ENCODE measurements at places on chromosomes 6 and 20. TPM values are rescaled to one million over a fixed set of nuclear protein-coding genes. Genes with fewer than 3 reads are reported as not detected.

- DNase-seq: no peak
Observed at GRCh38 chr6:151289399-151290007, 49.7 kb downstream of the AKAP12 start.

DNA sequence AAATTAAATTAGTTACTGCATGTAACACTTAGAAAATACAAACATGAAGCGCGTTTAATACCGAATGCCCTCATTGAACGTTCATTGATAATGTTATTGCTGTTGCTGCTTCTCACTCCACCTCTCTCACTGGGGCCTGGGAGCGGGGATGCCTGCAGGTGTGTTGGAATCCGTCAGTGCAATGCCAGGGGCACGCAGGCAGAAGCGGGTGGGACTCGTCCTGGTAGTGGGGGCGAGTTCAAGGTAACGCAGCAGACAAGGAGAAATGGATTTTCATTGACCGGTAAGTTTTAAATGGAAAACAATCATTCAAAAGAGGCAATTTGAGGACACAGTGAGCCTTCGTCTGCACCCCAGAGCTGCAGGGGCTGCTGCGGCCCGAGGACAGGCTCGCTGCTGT is 71.2 kb upstream of the AFDN start:
- no peak for DNase-seq

- no peak for DNase-seq
Observed at GRCh38 chr6:142322066-142322465, 20.3 kb downstream of the ADGRG6 start.

GRCh38 chr6:11730641-11731040 is 48.0 kb downstream of the ADTRP start:
- DNase-seq: no peak

DNA sequence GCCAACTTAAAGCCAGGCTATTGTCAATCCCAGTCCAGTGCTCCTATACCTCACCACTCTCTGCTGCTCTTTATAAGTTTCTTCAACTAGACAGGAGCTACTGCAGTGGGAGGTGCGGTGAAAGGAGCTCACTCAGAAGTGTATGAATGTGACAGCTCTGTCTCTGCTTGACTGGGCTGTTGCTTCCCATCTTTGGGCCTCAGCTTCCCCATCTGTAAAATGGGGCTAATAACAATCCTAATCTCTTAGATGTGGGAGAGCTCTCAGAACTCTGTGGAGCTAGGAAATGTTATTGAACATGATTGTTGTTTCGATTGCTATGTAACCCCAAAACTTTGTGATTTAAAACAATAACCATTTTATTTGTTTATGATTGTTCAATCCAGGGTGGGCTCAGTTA is 8.4 kb upstream of the RALY start:
- DNase-seq: no peak

- DNase-seq: no peak
Observed at GRCh38 chr20:1800777-1801176, 94.4 kb upstream of the SIRPA start.

GRCh38 chr20:8000796-8001195 is 18.8 kb downstream of the TMX4 start:
- DNase-seq: no peak

DNA sequence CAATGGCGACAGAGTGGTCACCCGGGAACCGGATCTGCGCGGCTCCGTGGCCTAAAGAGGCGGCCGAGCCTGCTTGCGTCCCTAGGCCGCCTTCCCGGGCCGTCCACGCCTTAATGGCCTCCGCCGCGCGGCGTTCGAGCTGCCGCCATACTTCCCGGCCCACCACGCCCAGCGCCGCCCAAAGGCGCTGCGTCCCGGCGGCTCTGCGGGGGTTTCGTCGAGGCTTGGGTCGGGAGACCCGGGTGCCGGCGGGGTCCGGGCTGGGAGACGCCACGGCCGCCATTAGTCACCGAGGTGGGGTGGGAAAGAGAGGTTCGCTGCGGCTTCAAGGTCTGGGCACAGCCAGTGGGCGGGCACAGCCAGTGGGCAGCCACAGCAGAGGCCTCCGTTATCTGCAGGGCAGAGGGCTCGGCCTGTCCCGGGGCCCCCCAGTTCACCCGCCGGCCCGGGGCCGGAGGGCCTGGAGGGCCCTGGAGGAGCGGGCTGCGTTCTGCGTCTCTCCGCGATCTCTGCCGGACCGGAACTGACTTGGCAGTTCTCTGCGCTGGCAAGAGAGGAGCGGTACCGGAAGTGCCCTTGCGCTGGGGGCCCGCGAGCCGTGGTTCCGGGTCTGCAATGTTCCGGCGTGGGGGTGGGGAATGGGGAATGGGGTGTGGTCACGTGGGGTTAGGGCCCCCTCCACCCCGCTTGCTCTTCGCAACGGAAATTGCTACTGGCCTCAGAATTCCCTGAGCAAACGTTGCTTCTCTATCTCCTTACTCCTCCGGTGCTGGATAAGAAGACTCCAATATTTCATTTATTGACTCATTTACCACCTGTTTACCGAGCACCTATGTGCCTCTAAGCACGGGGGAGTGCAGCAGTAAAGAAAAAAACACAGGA is 82.3 kb downstream of the CNBD2 start:
- peak; percentile 84 for DNase-seq

DNA sequence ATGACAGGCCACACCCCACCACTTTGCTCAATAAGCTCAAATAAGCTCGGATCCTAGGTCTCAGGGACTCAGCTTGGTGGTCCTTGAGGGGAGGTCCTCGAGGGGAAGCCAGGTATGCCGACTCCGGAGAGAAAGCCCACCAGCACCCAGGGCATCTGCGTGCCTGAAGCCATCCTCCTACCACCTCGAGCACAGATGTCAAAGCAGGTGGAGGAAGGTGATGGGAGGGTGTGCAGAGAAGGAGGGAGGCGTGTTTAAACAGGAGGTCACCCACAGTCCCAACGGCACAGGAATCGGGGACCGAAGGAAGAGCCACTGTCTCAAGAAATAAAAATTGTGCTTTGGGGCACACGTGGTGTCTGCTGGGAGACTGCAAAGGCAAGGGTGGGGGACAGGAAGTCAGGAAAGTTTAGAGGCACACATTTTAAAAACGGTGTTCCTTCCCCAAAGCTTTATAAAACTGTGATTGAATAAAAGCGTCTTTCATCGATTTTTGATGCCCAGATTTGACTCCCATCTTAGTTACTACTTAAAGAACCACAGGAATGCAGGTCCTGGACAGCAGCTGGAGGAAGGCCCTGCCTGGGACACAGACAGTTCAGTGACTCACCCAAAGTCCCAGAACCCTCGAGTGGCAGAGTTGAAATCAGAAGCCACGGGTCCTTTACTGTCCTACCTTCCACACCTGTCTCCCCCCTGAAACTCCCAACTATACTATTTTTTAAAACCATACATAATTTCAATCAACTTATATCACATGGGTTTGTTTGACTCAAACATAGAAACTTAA is 221.0 kb upstream of the PDE10A start:
- no peak for DNase-seq

GRCh38 chr20:46284040-46284427 is 24.3 kb downstream of the CDH22 start:
- no peak for DNase-seq

DNA sequence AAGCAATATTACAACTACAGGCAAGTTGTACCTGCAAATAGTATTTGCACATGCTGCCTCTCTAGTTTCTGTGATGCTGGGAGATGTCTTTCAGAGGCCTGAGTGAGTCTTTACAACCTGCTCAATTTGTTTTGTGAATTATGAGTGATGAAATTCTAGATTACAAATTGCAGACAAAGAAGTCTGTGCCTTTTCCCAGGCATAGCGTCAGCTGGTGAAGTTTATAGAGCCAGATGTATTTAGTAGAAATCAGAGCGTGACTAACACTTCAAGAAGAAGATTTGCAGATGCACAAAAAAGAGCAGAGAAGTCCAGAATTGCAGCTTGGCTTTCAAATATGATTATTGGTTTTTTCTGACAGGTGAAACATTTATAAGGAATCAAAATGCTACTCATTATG is 289.9 kb downstream of the PLCB1 start:
- DNase-seq: no peak

DNA sequence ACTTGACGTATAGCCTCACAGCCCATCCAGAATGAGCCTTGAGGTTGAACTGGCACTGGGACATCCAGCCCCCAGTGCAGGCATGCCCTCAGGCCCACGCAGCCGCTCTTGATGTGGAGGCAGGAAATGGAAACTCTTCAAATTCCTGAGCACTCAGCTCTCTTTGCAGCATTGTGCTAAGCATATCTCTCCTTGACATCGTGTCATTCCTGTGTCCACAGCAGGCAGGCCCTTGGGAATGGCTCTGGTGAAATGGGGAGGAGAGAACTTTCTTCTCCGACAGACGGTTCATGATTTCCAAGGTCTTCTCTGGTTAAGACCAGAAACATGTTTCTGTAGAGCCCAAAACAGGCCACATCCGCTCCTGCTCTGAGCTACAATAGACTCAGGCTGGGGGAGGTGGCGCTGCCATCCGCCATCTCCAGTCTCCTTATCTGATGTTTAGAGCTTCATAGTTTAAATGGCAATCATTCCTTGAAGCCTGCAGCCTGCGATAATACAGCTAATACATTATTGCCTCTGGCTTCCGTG is 248.8 kb downstream of the CDH4 start:
- no peak for DNase-seq

DNA sequence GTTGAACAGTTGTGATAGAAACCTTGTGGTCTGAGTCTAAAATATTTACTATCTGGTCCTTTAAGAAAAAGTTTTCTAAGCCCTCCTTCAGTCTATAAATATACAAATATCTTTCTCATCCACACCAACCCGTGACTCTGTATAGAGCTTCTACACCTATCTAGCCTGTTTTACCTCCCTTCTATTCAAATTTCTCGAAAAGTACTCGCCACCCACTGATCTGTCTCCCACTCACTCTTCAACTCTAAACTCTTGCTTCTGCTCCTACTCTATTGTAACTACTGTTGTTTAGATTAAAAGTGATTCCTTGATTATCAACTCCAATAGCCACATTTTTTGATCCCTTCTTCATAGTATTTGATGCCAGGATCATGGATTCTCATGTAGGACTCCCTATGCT is 329.4 kb upstream of the MAN1A1 start:
- no peak for DNase-seq

GRCh38 chr6:142367501-142368018 is 65.8 kb downstream of the ADGRG6 start:
- no peak for DNase-seq

DNA sequence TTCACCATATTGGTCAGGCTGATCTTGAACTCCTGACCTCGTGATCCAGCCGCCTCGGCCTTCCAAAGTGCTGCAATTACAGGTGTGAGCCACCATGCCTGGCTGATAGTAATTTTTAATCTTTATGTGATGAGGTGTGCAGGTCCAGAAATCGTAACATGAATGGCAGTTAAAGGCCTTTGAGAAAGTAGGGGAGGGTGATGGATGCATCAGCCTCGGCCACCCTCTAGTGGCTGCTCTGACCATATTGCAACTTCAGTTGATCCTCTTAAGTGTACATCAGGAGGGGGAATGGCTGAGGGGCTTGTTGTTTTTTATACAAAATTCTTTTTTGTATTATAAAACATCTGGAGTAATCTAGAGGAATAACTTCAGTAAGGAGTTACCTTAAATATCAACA is 193.0 kb downstream of the ZFAND3 start:
- no peak for DNase-seq

- DNase-seq: no peak
Observed at GRCh38 chr6:169803816-169804340, 52.5 kb downstream of the ERMARD start.

GRCh38 chr6:125222531-125223455 is 69.2 kb downstream of the TPD52L1 start:
- no peak for DNase-seq

DNA sequence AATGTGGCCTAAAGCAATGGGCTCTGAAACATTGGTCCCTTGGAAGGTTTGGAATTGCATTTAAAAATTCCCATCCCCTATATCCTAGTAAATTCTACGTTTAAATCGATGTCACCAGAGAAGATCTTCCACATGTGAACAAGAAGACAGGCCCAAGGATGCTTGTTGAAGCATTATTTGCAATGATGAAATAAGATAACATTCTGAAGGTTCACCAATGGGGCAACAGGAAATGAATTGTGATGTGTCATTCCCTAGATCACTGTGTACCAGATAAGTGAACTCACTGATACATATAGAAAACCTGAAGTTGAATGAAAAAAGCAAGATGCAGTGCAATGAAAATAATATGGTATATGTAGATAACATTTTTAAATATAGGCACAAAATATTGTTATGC is 464.3 kb upstream of the BTBD3 start:
- DNase-seq: no peak

- no peak for DNase-seq
Observed at GRCh38 chr6:167093406-167093921, 29.4 kb upstream of the CCR6 start.

GRCh38 chr6:150249261-150249660 is 106.4 kb downstream of the PPP1R14C start:
- DNase-seq: no peak

GRCh38 chr6:110873981-110874879 is at the start of gene AMD1:
Gene AMD1, plus strand, starts transcription at chr6:110874785. Its CDS starts 321 bp downstream, at chr6:110875106.
- peak; percentile 94 for DNase-seq

- no peak for DNase-seq
Observed at GRCh38 chr6:124879992-124880355, 82.3 kb upstream of the RNF217 start.

- DNase-seq: no peak
Observed at GRCh38 chr6:139625998-139626975, 251.8 kb upstream of the CITED2 start.

SLC17A1 gene
- not detected for total RNA-seq

MMP24OS gene
- 19.3 TPM for total RNA-seq

MAK gene
- total RNA-seq: 0.95 TPM

DNMT3B gene
- total RNA-seq: 2.0 TPM

MEI4 gene
- 0.09 TPM for total RNA-seq

ALDH5A1 gene
- 6.1 TPM for total RNA-seq

ELOVL2 gene
- 0.79 TPM for total RNA-seq
